ENCODE measurements at places on chromosomes 6 and 20.

- no peaks in the 10 kb centered on the region for H3K4me1 ChIP-seq
- H3K36me3 ChIP-seq: no peaks in the 10 kb centered on the region
- H3K4me3 ChIP-seq: no peak overlapping the region
These were observed 154.1 kb downstream of the MTFR2 start for GRCh38 chr6:136095986-136096385.

DNA sequence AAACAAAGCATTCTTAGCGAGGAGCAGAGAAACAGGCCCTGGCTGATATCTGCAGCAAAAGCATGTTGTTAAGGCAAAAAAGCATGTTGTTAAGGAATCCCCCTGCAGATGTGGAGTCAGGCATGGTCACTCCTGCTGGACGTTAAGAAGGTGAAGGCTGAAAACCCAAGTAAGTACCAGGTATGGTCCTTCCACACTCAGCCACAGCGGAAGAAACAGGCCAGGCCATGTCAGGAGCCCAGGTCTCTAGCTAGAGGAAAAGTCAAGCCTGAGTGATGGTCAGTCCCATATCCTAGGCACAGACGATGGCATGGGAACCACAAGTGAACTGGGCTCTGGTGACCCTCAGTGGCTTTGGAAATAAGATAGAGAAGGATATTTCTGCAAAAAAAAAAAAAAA, 32.5 kb upstream of the MAS1L start:
- no peaks in the 10 kb centered on the region for H3K4me1 ChIP-seq
- H3K36me3 ChIP-seq: no peaks in the 10 kb centered on the region
- H3K4me3 ChIP-seq: no peak overlapping the region
- no peak for DNase-seq
- H3K27me3 ChIP-seq: peaks cover 3% of the 10 kb centered on the region
- H3K27ac ChIP-seq: no peak overlapping the region

DNA sequence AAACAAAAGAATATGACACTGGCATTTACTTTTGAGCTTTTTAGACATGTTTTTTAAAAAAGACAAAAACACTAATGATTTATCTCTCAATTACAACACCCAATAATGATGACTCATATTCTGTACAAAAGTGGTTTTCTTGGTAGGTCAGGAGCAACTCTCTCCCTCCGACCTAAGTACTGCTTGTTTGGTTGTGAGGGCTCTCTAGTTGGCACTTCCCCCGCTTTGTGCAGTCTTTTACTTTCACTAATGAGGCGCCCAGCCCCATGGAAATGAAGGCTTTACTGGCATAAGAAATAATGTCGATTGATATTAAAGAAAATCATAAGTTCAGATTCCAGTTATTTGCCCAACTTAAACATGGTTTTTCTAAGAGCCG, 1.3 kb downstream of the KPNA5 start:
- H3K36me3 ChIP-seq: no peaks in the 10 kb centered on the region
- H3K27ac ChIP-seq: peak overlapping the region; percentile 89
- peak overlapping the region; percentile 98 for H3K4me3 ChIP-seq

- H3K4me3 ChIP-seq: no peak overlapping the region
- no peaks in the 10 kb centered on the region for H3K27me3 ChIP-seq
- no peaks in the 10 kb centered on the region for H3K4me1 ChIP-seq
- peaks cover 32% of the 10 kb centered on the region for H3K36me3 ChIP-seq
- no peak overlapping the region for H3K27ac ChIP-seq
These were observed 9.6 kb downstream of the C6orf136 start for GRCh38 chr6:30656513-30656912.

DNA sequence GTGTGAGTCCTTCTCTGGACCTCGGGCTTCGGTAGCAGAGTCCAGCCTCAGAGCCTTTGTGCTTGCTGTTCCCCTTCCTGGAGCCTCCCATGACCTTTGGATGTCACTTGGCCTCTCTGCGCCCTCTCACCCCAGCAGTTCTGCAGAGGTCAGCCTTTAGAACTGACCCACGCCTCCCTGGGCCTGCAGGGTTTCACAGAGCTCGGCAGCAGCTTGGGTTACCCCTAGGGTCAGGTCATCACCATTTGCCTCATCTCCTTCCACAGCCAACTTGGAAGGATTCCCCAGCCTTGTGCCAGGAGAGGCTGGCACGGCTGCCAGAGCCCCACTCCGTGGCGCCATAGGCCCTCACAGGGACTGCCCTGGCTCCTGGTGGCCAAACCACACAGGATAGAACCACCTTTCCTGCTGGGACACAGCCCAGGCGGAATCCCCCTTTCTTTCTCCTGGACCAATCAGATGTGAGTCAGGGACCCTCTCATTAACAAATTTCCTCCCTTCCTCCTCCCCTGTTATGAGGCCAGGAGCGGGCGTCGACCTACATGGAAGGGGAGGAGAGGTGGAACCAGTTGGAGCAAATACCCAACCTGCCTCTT, 13.9 kb upstream of the SIRPA start:
- H3K27ac ChIP-seq: no peak overlapping the region
- no peak for DNase-seq
- H3K4me3 ChIP-seq: no peak overlapping the region
- peaks cover 5% of the 10 kb centered on the region for H3K4me1 ChIP-seq

DNA sequence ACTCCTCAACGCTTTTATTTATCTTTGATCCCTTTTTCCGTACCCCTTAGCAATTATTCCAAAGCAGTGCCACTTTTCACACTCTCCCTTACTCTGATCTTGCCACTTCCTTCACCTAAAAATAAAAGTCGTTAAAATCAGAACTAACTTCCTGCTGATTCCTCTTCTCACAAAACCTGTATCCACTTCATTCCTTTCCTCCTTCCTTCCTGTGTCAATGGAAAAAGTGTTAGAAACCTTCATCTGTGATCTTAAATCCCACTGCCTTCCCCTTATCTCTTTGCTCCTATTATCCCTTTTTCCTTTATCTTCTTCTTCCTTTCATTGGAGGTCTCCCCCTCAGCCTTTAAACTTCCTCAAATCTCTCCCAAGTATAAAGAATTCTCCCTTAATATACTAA, 49.2 kb downstream of the GOPC start:
- no peak for DNase-seq
- H3K27ac ChIP-seq: no peak overlapping the region
- no peaks in the 10 kb centered on the region for H3K36me3 ChIP-seq
- H3K4me3 ChIP-seq: no peak overlapping the region

DNA sequence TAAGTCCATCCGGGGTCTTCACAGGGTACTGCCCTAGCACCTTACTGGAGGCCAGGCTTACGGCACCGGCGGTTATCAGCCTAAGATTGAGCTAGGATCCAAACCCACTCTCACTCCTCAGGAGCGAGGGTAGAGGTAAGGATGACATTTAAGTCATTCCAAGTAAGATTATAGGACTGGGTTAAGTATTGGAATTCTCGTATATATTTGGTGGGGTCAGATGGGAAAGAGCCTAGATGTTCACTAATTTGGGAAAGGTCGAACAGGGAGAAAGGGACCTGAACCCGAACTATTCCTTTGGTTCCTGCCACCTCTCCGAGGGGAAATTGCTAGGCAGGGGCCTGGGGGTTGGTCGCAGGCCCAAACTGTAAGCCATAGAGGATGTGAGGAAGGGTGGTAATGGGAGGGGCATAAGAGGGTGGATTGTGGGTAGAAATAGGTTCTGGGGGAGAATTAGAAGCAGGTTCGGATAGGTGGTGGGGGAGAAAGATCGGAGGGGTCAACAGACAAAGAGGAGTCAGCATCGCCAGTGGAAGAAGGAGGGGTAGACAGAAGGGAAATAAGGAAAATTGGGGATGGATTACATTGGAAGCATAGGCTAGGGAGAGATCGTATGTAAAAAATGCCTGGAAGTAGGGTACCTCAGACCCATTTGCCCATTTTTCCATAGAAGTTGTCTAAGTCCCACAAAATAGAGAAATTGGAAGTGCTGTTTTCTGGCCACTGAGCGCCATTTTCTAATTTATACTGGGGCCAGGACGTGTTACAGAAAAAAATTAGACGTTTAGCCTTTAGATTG, 747.1 kb upstream of the ADGRB3 start:
- DNase-seq: no peak
- H3K36me3 ChIP-seq: no peaks in the 10 kb centered on the region
- H3K4me3 ChIP-seq: no peak overlapping the region
- H3K27me3 ChIP-seq: no peaks in the 10 kb centered on the region
- H3K4me1 ChIP-seq: no peaks in the 10 kb centered on the region

DNA sequence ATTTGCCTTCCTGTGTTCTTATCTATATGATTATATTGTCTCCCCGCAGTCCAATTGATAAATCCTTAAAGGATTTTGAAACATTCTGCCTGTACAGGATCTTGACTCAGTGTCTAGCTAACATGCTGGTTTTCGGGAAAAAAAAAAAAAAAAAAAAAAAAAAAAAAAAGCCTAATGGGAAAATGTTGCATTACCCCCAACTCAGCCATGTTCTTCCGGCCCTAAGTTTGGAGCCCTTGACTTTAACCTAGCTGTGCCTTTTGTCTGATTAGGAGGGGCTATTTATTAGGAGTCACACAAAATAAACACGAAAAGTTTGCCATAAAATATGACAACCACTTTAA, 244.4 kb upstream of the TCF21 start:
- DNase-seq: no peak
- no peak overlapping the region for H3K4me3 ChIP-seq
- H3K4me1 ChIP-seq: no peaks in the 10 kb centered on the region
- H3K27me3 ChIP-seq: no peaks in the 10 kb centered on the region

GRCh38 chr6:53803081-53803860, 8.5 kb downstream of the LRRC1 start:
- H3K4me3 ChIP-seq: no peak overlapping the region
- no peaks in the 10 kb centered on the region for H3K27me3 ChIP-seq
- H3K4me1 ChIP-seq: no peaks in the 10 kb centered on the region
- H3K27ac ChIP-seq: no peak overlapping the region
- no peak for DNase-seq

DNA sequence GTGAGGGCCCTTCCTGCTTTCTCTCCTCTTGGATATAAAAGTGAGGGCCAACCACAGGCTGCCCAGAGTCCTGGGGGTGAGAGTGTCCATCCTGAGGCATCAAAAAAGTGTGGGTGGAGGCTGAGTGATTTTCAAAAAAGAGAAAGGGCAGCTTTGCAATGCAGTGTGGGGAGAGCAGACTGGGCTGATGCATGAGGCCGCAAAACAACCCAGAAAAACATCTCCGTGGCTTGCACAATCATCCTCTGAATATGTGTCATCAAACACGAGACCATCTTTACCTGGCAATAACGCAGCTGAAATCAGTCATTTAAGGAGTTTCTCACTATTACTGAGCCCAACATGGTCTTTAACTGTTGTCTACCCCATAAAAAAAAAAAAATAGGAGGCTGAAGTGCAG, 191.2 kb upstream of the SOX4 start:
- no peak overlapping the region for H3K27ac ChIP-seq
- H3K27me3 ChIP-seq: no peaks in the 10 kb centered on the region
- no peak overlapping the region for H3K4me3 ChIP-seq
- no peaks in the 10 kb centered on the region for H3K4me1 ChIP-seq

DNA sequence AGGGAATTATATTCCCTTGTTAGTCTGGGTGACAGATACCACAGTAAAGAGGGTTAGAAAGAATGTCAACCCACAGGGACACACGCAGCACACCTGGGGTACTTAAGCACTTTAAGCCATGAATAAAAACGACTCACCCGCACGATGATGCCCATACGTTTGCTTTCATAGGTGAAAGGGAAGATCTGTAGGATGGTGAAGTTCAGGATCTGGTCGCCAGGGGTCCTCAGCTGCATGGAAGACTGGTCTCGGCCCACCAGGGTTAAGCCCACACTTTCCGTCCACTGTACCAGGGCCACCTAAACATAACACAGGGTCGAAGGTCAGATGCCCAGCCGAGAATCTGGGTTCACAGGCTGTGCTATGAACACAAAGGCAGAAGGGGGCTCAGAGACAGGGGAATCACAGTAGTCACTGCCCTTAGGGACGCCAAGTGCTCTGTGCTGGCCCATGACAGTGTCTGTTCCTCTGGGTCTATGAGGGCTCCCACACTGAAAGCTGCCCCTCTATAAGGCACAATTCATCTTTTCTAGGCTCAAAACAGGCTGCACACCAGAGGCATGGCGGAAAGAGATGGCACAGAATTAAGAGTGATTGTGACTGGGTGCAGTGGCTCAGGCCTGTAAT, 96.8 kb upstream of the NFATC2 start:
- H3K27ac ChIP-seq: no peak overlapping the region
- H3K36me3 ChIP-seq: no peaks in the 10 kb centered on the region
- H3K27me3 ChIP-seq: no peaks in the 10 kb centered on the region
- H3K4me1 ChIP-seq: no peaks in the 10 kb centered on the region
- no peak for DNase-seq

DNA sequence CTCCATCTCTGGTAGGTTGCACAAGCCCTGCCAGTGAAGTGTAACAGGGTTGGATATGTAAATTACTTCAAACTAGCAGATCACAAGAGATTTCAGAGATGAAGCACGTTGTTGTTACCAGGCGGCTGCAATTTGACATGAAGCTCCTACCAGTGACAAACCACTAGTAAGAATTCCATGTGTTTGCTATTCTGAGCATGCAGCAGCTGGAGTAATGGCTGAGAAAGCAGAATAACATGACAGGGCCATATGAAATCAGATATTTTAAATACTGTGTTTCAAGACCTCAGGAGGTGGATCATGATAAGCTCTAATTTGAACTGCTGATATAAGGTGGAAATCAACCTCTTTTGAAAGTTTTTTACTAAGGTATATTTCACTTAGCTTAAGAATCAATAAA, 11.4 kb downstream of the RIN2 start:
- no peaks in the 10 kb centered on the region for H3K36me3 ChIP-seq
- H3K4me1 ChIP-seq: no peaks in the 10 kb centered on the region
- no peak for DNase-seq
- no peak overlapping the region for H3K27ac ChIP-seq
- H3K4me3 ChIP-seq: no peak overlapping the region
- H3K27me3 ChIP-seq: peaks cover 3% of the 10 kb centered on the region

DNA sequence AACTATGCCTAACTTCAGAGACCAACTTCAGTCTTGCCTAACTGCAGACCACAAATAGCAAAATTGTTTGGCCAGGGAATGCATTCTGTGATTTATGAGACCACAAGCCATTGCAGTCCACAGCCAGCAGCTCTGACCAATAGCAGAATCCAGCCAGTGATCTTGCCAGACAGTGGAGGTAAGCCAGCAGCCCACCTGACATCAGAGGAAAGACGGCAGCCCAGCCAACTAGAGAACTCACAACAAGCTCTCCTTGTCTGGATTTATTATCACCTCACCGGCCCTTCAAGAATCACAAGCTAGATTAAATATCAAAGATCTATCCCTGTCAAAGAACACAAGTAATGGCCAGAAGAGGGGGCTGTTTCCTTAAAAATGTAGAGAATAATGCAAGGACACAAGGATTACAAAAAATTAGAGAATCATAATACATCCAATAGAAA, 66.5 kb upstream of the SLC35F1 start:
- H3K4me3 ChIP-seq: no peak overlapping the region
- H3K36me3 ChIP-seq: no peaks in the 10 kb centered on the region
- H3K27me3 ChIP-seq: no peaks in the 10 kb centered on the region
- no peak overlapping the region for H3K27ac ChIP-seq

DNA sequence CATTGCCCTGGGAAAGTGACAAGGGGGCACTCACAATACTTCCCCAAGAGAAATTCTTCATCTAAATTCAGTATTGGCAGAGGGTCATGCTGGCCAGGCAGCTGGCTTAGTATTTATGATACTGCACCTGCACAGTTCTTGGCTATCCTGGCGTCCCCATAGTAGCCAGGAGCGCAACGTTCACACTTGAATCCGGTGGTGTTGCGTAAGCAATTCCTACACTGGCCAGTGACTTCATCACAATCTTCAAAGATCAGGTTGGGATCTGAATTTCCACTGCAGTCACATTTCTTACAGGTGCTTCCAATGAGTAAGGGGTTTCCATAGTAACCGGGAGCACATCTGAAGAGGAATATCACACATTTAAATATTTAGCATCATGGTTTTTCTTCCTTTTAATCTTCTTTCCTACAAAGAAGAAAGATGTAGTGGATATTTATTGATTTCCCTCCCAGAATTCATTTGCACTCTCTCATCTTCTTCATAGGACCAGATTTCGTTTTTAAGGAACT, 62.8 kb downstream of the LAMA4 start:
- no peaks in the 10 kb centered on the region for H3K36me3 ChIP-seq
- no peaks in the 10 kb centered on the region for H3K4me1 ChIP-seq
- no peak overlapping the region for H3K27ac ChIP-seq
- H3K4me3 ChIP-seq: no peak overlapping the region
- H3K27me3 ChIP-seq: no peaks in the 10 kb centered on the region
- no peak for DNase-seq

All from GM12878 (cell line).